ENCODE measurements at places on chromosomes 3 and 15. TPM values are rescaled to one million over a fixed set of nuclear protein-coding genes. Genes with fewer than 3 reads are reported as not detected.

Gene GOLGA6L25
- total RNA-seq, result not detected

Gene USP3
- 48.3 TPM for total RNA-seq

Gene SAMMSON
- not detected for total RNA-seq

Gene SH2D7
- not detected for total RNA-seq

Gene ZNF35
- 21.4 TPM for total RNA-seq

Gene IL17RD
- total RNA-seq, result 0.32 TPM

Gene EPHB3
- 0.15 TPM for total RNA-seq

Gene ACTRT3
- total RNA-seq, result 6.2 TPM

Gene ZMYND10
- total RNA-seq, result 0.32 TPM

Gene ALG1L2
- total RNA-seq, result not detected

Gene WDR93
- not detected for total RNA-seq

Gene ACAP2
- total RNA-seq, result 51.4 TPM

Gene STAC
- not detected for total RNA-seq

Gene ALDH1A3
- total RNA-seq, result 14.9 TPM

Gene SLC22A14
- total RNA-seq, result not detected

Gene CTXND1
- total RNA-seq, result not detected

Gene NR2E3
- 0.15 TPM for total RNA-seq

Gene GASK1A
- total RNA-seq, result not detected

Gene ITIH1
- not detected for total RNA-seq

Gene COL6A5
- not detected for total RNA-seq

Gene HYAL1
- total RNA-seq, result 0.65 TPM

Gene GPR27
- total RNA-seq, result not detected

Gene PRICKLE2
- total RNA-seq, result 13.3 TPM

Gene RNU6-1
- total RNA-seq, result not detected

Gene MYLK
- 23.4 TPM for total RNA-seq

Gene SLC2A2
- total RNA-seq, result not detected

Gene TMEM212
- total RNA-seq, result not detected

Gene CHRNA7
- total RNA-seq, result 2.0 TPM

Gene SPTSSB
- not detected for total RNA-seq

Gene CCDC191
- 1.1 TPM for total RNA-seq

Gene ACTR8
- 25.3 TPM for total RNA-seq

All from epithelial cell of umbilical artery (primary cell).